ENCODE measurements at places on chromosomes 2 and 18.

GRCh38 chr18:907115-907884 is 2.6 kb downstream of the ADCYAP1 start:
- DNase-seq: peak; percentile 26

DNA sequence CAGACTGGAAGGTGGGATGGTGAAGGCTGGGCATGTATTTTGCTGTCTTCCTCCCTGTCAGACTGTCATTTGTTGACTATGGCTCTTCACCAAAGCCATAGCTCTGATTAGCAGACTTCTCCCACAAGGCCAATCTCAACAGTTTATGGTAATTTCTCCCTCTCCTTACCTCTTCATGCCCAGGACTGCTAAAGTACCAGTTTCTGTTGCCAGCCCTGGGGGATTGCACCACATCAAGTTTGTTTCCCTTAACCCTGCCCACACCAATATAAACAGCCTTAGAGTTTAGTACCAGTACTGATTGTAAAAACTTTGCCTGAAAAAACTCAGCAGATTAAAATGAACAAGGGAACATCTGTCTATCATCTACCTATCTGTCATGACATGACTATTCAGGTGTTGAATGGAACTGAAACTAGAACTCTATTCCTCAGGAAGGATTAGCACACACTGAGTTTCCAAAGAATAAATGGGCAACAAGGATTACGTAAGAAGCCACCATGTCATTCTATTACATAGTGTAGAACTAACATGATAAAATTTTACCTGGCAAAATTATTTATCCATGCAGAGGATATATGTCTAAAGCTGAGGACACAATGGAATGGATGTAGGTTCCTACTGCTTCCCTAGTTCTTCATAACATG is 13.7 kb downstream of the FEZ2 start:
- no peak for DNase-seq

GRCh38 chr18:23933407-23933806 is 81.1 kb upstream of the TTC39C start:
- no peak for DNase-seq

- DNase-seq: no peak
These were observed 10.2 kb downstream of the GPR55 start for GRCh38 chr2:230914886-230915285.

GRCh38 chr2:191245869-191246531 is 796 bp downstream of the MYO1B start:
- peak; percentile 43 for DNase-seq

GRCh38 chr2:189083106-189083505 is 96.5 kb downstream of the COL5A2 start:
- no peak for DNase-seq

GRCh38 chr2:134381141-134381540 is 127.3 kb downstream of the MGAT5 start:
- DNase-seq: no peak

DNA sequence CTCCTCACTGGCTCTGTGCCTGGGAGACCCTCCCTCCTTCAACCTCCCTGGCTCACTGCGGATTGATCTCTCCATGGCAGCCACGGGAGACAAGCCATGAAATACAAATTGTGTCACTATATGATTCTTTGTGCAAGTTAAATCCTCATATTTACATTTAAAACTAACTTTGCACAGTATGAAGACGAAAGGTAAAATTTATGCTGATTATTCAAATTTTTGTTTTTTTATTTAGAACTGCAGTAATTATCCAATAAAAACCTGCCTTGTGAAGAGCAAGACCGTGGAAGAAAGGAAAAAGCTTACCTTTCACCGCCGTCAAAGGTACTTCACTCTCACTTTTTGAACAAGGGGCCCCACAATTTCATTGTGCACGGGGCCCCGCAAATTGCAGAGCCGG is 436.9 kb downstream of the EIPR1 start:
- no peak for DNase-seq

- no peak for DNase-seq
These were observed 1950.8 kb upstream of the PIK3C3 start for GRCh38 chr18:40004246-40004645.

DNA sequence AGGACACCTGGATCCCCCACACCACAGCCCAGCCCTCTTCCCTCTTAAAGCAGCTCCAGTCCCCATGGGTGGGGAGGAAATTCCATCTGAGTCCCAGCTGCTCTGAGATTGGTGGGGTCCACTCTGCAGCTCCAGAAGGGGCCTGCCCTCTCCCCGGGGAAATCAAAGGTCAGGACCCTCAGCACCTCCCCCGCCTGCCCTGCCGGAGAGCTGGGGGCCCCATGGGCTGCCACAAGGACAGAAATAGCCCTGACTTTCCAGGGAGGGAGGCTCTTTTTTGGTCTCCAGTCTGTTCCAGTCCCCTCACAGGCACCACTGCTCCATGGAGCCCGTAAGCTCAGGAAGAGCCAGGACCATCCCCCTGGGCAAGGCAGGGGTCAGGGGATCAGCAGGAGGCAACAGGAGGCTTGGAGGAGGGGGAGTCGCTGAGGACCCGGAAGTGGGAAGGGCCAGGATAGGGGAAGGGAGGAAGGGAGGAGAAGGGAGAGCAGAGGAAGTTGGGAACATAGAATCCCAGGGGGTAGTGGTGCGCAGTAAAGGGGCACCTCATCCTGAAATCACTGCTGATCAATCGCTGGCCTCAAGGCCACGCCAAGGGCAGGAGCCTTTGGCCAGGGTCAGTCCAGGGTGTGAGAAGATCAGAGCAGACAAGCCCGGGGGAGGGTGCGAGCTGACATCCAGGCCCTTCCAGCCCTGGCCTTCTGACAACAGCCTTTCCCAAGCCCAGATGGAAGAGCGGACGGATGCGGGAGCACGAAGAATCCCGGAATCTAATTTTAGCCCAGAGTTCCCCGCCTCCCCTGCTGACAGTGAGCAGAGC is 7.6 kb downstream of the ADRA2B start:
- DNase-seq: no peak

DNA sequence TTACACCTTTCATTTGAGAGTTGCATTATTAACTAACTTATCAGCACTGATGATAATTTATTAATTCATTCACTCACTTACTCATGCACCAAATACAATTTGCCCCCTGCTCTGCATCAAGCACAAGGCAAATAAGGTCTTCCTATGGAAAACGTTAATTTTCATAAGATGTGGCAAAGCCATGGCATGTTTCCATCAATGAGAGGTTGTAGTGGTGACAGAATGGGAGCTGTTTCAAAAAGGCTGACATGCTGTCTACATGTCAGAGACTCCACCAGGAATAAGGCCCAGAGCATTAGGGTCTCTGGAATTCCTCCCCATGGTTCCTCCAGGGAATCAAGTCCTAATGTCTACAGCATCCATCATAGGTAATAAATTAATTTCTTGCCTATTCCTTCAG is 978.8 kb downstream of the TMEM182 start:
- no peak for DNase-seq

GRCh38 chr2:29618024-29618423 is 303.4 kb downstream of the ALK start:
- no peak for DNase-seq
